CD4-positive, alpha-beta T cell (primary cell): ENCODE measurements at places on chromosomes 3 and 15.

DNA sequence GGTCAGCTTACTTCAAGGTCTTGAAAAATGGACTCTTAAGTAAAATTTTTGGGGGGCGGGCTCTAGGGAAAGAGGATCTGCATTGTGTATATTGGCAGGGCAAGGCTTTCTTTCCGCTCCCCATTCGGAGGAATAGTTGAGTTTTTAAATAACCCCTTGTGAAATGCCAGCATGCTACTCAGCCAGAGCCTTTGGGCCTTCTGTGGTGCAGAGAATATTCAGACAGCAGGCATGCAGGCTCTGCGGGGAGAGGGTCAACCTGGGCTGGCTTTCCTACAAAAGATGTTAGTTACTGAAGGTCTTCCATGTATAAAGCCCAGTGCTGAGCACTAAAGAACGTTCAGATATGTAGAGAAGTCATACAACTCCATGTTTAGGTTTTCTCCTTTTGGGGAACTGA lies 40.6 kb downstream of the ADAMTSL3 start:
- no peak for DNase-seq

DNA sequence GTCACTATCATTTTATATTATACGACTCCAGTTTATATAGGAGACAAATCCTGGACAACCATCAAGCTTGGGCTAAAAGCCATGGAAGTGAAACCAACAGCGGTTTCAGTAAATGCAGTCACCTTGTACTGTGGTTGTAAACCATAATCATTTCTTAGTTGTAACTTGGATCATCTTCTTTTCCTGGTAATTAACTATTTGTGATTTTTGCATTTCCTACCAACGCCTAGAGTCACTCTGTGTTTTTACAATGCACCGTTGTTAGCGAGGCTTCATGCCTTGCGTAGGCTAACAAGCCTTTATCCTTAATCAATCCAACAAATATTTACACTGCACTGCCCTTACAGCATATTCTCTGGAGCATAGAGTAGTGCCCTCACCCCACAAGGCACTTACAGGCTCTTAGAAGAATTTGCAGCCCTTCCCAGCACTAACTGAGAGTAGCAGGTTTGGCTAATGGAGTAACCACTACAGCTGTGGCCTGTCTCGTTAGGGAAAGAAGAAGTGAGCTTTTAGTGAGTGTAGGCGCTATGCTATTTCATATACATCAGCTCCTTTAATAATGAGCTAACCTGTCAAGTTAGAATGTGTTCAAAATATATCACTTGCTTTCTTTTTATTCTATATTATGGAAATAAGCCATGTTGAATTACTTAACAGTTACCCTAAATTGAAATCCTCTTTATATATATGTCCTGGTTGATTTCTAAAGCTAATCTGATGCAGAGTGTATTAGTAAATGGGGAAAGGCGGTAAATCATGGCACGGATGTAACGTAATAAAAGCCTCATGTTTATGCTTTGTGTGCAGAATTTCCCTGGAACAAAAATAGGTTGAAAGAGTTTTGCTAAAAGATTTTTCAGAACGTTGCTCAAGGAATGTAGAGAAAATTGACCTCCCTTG lies 62.8 kb downstream of the ABHD2 start:
- no peak for DNase-seq

GRCh38 chr3:129428007-129428375 lies 445 bp downstream of the EFCAB12 start:
- no peak for DNase-seq

DNA sequence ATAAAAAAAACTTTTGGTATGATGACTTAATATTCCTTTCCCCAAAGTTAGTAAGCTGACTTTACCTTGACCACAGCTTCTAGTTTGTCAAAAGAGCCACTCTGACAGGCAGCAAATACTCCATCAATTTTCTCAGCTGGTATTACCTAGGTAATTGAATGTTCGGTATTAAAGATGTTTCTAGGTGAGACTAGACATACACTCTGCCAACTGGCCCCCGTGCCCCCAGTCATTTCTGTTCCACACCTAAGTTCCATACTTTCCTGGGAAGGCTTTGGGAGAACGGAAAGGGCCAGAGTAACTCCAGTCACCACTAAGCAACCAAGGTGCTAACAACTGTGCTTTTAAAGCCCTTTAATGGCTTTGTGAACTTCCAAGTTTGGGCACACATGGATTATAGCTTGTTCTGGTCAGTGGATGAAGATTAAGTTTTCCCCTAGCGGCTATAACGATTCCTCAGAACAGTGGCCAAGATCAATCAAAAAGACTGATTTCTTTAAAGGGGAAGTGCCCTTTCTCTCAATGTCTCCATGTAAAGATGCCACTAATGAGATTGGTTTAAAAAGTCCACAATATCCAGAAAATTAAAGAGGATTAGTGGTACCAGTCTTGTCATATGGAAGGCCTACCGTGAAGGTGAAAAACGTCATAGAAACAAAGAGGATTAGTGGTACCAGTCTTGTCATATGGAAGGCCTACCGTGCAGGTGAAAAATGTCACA lies 7.0 kb downstream of the EIF4A2 start:
- no peak for DNase-seq

GRCh38 chr3:133488785-133489367 lies 84.6 kb upstream of the CDV3 start:
- no peak for DNase-seq

- DNase-seq, result no peak
Observed at GRCh38 chr3:129603991-129604749, 2.3 kb downstream of the PLXND1 start.

DNA sequence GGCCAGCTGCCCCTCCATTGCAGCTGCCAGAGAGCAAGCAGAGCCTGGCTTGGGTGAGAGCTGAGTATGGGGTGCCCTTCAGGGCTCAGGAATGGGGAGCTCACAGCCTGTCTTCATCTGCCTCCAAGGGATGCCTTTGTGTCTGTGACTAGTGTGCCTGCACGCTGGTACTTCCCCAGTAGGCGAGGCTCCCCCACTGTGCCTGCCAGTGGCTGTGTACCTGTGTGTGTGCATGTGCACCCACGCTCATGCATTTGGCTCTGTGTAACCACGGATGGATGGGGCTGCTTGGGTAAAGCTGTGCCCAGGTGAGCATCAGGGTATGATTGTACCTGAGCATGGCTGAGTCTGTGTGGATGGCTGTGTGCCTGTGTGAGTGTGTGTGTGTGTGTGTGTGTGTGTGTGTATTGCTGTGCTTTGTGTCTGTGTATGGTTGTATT lies 2.3 kb upstream of the GRM2 start:
- no peak for DNase-seq

GRCh38 chr3:58190291-58190690 lies 20.5 kb downstream of the DNASE1L3 start:
- DNase-seq, result no peak

- no peak for DNase-seq
Observed at GRCh38 chr3:191430103-191430502, 30.9 kb upstream of the PYDC2 start.

DNA sequence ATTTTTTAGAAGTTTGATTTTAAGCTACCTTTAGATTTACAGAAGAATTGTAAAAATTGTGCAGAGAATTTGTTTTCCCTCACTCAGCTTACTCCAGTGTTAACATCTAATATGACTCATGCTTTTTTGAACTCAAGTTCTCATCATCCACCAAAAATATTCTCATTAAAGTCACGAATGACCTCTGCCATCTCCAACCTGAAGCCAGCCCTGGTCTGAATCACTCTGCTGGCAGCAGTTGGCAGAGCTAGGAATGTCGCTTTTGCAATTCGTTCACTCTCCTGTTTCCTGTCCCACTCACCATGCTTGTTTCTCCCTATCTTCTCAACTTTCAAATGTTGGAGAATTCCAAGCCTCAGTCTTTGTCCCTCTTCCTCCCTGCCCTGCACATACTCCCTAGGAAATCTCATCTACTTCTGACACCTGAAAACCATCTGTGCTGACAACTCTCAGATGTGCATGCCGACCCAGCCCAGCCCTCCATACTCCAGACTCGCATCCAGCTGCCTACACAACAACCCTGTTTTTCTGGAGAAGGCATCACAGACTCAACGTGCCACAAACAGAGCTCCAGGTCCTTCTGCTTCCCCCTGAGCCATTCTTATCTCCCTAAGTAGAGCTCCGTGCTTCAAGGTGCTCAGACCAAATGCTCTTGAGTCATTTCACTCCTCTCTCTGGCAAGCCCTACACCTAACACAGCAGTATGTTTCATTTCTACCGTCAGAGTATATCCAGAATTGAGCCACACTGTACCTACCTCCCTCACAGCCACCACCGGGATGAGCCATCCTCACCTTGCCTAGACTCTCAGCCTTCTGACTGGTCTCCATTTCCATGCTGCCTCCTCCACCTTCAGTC lies 24.9 kb downstream of the PRR23E start:
- no peak for DNase-seq

GRCh38 chr3:155323063-155323666 lies 29.7 kb upstream of the STRIT1 start:
- DNase-seq, result no peak

DNA sequence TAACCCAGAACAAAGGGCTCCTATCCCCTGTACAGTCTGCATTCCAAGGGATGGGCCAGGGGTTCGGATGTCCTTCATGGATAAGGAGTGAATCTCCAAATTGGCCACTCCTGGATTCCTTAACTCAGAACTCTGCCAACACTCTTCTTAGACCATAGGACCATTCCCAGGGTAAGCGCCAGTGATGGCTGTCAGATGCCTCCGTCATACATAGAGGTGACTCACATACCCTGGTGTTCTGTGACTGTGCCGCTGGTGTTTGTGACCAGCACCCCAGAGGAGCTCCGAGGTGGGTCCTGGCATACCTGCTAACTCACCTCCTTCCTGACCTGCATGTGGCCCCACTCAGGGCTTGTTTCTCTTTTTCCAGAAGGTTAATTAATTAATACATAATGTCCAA lies 134.7 kb downstream of the KLF13 start:
- no peak for DNase-seq

DNA sequence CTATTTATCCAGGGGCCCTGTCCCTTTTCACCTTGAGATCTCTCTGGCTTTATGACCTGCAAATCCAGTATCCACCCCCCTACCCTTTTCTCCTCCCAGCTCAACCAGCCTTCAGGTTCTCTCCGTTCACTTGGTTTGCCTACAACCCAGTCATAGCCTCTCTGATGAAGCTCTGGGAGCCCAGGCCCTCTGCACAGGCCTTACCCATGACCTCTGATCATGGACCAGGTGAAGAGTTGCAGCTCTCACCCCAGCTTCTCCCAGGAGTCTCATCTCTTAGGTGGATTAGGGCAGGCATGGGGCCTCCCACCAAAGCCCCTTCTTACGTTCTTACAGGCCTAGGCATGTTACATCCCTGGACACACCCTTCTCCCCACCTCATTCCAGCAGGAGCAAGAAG lies 59.8 kb downstream of the EXOG start:
- DNase-seq, result no peak

DNA sequence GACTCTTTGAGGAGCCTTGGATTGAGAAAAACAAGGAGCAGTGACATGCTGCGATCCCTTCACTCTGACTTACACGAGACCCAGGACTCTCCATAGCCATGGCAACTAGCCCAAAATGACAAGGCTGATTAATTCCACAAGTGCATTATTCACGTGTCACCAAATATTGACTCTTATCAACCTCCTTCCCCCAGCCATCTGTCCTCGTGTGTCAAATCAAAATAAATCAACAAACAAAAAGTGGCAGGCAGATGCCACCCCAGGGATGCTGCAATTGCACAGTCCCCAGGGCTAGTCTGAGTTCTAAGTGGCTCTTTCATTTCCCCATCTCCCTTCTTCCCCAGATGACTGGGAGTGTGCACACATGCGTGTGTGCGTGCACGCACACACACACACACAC lies 104.9 kb downstream of the AQP9 start:
- DNase-seq, result no peak

- DNase-seq, result no peak
Observed at GRCh38 chr3:72892081-72892775, 4.4 kb downstream of the GXYLT2 start.

GRCh38 chr15:72184165-72184811 lies 13.3 kb downstream of the GRAMD2A start:
- DNase-seq, result no peak

DNA sequence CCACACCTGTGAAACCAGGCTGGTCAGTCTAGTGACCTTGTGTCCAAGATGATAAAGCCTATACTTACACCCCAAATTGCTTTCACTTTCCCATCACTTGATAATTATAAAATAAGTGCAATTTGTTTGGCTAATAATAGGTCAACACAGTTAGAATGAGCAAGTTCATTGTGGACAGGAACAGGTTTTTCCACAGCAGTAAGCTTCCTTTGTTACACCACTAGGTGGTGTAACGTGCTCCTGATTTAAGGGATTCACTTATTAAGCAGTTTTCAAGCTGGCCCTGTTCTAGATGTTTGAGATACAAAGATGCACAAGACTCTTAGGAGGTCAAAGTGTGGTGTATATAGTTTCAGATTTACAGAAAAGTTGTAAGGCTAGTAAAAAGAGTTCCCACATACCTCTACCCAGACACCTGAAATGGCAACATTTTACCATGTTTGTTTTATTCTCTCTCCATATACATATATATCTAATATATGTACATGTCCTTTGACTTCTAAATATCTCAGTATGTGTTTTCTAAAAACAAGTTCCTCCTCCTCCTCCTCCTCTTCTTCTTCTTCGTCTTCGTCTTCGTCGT lies 6.8 kb upstream of the MFSD1 start:
- no peak for DNase-seq

DNA sequence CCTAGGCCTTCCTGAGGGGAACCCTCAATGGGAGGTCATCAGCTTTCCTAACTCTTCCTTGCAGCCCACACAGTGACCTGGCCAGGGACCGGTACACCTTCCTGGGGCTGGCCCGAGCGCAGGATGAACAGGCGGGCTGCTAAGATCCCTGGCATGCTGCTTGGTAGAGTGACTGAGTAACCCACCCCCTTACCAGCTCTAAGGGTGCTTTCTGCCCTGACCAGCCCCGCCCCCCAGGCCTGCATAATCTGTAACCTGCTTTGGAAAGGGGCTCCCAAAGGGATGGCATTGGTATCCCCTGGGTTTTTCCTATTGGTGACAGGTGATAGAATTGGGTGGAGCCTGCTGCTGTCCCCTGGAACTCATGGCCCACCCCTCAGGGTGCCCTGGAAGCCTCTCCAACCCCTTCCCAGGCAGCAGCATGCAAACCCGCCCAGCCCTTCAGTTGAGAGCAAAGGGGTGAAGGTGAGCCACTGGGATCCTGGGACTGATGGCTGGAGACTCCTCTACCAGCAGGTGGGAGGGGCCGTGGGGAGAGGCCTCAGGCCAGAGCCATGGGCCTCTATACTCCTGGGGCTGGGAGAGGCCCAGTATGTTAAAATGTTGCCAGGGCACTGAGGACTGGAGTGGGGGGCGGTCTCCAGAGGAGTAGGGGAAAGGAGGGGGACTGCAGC lies 11.1 kb upstream of the KIF7 start:
- no peak for DNase-seq

DNA sequence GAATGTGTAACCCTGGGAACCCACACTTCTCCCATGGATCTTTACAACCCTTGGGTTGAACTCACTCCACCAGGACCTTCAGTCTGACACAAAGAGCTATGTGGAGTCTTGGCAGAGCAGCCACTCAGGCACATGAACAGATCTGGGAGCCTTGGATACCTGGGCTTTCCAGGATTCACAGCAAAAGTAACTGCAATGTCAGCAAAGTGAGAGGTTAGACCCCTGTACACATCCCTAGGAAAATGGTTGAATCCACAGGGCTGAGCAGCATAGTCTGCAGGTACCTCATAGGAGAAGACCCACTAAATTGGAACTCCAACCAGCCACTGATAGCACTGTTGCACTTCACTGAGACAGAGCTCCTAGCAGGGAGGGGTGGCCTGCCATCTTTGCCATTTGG lies 59.6 kb downstream of the ILDR1 start:
- no peak for DNase-seq
